Islet precursor cell (in vitro differentiated cells): ENCODE measurements at places on chromosomes 7 and 10.

- no peak for DNase-seq
Observed at GRCh38 chr7:105962353-105962752, 711 bp upstream of the CDHR3 start.

- no peak for DNase-seq
Observed at GRCh38 chr7:110604885-110605284, 486.0 kb upstream of the LRRN3 start.

GRCh38 chr10:114662646-114663217, 4.7 kb upstream of the ABLIM1 start:
- no peak for DNase-seq

GRCh38 chr7:76346097-76346496, 12.7 kb downstream of the YWHAG start:
- DNase-seq = no peak

DNA sequence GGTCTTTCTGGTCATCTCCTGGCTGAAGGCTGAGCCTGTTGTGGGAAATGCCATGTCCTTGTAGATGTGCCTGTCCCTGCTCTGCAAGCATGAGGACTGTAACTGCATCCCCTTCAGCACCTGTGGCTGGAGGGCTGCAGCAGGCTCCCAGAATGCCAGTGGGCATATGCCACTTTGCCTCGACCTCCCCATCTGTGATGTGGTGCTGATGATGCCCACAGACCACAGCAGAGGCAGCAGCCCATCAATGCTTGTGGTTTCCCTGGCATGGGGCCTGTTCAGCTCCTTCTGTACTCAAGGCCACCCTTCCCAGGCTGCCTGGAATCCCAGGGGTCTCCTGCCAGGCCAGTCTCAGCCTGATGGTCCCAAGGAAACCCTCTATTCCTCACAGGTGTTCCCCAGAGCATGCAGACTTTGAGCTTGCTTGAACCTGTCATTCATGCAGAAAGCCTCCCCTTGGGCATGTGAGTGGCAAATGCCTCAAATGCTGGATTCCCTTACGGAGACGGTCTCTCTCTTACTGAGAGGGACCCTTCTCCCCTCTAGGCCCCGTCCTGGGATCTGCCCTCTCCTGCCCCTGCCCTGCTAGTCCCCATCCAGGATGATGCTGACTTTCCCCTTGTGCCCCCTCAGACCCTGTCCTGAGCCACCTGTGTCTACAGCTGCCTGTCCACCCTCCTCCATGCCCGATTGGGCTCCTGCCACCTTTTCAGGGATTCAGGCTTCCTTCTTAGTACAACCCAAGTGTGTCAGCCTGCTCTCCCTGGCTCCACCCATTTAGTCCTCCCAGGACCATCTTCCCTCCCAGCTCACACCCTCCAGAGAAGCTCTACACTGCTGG, 50.9 kb upstream of the ANTXRL start:
- peak; percentile 22 for DNase-seq

GRCh38 chr7:144379776-144380384, 23.6 kb downstream of the NOBOX start:
- DNase-seq = peak; percentile 44

- no peak for DNase-seq
Observed at GRCh38 chr10:114052255-114052654, 8.6 kb downstream of the ADRB1 start.

DNA sequence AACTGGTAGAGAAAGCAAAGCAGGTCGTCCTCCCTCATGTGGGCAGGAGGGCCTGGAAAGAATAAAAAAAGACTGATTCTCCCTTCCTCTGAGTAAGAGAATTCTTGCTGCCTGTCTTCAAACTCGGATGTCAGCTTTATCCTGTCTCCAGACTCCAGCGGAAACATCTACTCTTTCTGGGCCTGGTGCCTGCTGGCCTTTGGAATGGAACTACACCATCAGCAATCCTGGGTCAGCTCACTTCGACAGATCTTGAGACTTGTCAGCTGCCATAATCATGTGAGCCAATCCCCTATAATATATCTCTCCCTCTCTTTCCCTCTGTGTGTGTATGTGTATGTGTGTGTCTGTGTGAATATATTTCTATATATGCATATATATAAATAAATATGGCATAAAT, 411.0 kb upstream of the DPP6 start:
- DNase-seq = no peak

DNA sequence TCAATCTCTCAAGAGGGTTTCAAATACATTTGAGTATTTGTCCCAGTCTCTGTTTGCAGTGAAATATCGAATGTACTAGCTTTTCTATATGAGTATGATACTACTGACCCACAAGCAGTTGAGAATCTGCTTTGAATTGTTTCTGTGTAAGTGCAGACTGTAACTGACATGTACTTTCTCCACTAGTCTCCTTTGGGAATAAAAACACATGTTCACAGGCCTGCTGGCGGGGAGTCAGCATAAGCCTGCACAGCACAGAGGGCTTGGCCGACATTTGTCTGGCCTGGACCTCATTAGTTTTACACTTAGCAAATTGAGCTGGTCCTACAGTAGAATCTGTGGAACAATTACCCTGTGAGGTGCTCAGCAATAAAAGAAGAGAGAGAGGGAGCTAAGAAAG, 72.6 kb downstream of the ITGB8 start:
- DNase-seq = no peak

DNA sequence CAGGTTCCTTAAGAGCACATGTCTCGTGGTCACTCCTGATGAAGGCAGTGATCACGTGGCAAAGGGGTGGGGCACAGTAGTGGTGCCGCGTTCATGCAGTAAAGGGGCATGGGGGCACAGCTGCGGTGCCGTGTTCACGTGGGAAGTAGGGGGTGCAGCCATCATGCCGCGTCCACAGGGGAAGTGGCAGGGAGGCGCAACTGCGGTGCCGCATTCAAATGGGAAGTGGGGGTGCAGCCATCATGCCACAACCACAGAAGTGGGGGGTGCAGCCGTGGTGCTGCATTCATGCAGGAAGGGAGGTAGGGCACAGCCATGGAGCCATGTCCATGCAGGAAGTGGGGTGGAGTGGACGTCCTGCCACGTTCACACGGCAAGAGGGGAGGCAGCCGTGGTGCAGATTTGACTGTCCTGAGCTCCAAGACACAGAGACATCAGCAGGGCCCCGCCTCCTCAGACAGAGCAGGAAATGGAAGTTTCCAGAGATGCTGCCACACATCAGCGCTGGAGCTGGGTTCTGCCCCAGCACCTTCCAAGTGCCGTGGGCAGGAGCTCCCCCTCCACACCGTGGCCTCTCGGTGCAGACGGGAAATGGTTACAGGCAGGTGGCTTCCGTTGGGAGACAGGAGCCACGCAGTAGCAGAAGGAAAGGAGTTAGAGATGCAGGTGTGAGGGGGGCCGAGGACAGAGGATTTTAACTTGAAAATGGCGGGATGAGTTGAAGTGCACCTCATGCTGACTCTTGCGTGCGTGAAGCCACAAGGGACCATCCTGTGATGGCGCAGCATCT, 95.0 kb upstream of the DDC start:
- peak; percentile 41 for DNase-seq

GRCh38 chr10:44576702-44577191, 191.8 kb upstream of the CXCL12 start:
- DNase-seq = peak; percentile 37

DNA sequence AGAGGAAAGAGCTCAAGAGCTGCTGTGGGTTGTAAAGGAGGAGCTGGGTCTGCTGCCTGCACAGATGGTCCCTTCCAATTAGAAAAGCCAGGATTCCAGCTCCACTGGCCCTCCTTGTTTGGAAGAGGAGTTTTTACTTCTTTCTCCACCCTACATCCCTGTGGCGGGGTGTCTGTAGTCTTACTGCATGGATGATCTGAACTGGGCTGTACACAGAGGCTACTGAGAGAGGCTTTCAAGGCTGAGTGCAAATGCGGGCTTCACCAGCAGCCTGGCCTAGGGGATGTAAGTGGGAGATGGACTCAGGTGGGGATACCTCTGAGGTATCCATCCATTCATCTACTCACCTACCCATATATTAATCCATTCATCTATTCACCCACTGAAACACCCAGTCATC, 7.1 kb upstream of the CXCL12 start:
- no peak for DNase-seq

GRCh38 chr7:131898418-131898817, 342.0 kb upstream of the PODXL start:
- DNase-seq = no peak

DNA sequence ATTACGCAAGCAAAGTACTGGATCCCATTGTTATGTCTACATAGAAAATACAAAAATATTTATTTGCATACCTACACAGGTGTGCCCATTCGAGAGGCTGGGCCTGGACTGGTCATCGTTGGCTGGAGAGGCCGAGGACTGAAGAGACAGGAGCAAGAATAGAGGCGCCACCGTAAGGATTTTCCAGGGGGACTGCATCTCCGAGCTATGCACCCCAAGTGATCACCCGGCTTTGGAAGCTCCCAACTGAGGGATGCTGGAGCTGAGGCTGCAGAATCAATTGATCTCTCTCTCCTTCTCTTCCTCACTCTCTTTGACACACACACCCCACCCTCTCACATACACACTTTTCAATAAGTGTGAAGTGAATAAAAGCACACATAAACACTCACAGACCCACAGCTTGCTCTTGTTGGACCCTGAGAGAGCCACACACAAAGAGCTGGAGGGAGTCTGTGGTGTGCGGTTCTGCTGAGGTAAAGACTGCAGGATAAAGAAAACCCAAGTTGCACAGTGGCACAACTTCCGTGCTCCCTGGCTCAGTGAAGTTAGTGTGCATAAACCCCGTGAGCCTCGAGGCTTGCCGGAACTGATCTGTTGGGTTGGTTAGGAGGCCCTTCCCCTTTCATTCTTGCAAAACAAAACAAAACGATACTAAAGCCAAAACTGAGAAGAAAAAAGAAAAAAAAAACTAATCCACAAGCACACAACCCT, at the start of gene AOAH:
TSS of gene AOAH (minus strand) at position 544 of the 714 bp plus-strand sequence. CDS start at position 198, 346 bp downstream.
- no peak for DNase-seq

GRCh38 chr10:128046953-128047290, 79.3 kb downstream of the MKI67 start:
- DNase-seq = no peak

DNA sequence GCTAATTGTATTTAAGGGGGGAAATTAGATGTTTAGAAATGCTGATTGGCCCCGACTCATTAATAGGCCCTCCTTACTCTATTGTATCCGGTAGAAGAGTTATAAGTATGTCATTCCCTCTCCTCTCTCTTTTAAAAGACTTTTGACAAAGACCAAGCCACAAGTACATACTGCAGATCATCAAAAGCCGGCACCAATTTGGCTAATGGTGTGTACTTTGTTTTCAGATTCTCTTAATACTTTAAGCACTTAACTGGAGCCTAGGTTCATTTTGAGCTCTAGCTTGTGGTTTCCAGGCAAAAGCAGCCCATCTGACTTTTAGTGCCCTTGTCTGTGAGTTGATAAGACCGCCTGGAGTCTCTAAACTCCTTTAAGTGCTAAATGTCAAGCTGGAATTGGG, 210.0 kb upstream of the LYZL1 start:
- DNase-seq = peak; percentile 94

DNA sequence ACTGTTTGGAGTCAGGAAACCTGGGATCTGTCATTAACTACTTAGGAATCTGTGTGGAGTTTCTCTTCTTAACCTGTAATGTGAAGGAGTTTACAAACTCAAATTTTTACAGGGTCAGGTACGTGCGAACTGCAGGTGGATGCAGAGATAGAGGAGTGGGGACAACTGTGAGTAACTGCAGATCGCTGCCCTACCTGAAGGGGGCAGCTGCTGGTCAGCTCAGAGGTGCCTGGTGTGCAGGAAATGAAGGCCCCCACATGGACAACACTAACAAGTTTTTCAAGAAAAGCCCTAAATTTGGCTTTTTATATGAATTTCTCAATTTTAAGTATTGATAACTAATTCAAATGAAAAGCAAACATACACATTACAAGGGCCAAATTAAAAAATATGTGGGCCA, 380.0 kb downstream of the REEP3 start:
- no peak for DNase-seq

DNA sequence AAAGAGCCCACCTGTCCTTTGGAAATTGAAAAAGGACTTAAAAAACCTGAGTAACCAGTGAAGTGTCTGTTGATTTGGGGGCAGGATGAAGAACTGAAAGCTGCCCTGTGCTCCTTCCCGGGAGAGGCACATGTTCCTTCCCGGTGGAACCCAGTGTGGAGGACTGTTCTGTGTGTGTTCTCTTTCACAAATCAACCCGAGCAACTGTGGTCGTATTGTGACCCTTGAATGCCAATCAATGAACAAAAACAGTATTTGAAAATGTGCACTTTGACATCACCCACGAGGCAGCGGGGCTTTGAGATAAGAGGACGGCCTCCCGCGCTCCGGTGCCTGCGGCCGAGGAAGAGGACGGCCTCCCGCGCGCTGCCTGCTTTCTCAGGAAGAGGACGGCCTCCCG, 139.0 kb downstream of the VIPR2 start:
- DNase-seq = no peak

DNA sequence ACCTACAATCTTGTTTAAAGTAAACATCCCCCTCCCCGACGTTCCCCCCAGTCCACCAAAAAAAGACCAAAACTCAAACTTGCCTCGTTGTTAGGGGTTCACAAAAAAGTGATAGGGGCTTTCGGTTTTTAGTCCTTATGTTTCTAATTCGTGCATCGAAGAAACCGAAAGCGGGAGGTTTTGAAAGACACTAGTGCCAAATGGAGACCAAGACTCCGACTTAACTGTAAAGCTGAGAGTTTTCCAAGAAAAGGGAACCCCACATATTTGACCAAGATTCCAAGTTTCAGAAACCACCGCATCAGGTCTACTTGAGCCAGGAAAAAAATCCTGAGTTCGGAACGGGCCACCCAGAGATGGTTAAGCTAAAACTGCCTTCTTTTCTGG, 534 bp downstream of the PSMA2 start:
- DNase-seq = no peak

DNA sequence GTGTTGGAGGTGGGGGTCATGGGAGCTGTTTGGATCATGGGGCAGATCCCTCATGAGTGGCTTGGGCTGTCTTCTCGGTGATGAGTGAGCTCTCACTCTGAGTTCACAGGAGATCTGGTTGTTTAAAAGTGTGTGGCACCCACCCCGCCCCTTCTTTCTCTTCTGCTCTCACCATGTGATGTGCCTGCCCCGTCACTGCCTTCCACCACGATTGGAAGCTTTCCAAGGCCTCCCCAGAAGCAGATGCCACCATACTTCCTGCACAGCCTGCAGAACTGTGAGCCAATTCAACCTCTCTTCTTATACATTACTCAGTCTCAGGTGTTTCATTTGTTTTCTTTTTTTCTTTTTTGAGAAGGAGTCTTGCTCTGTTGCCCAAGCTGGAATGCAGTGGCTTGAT, 170.0 kb downstream of the PTPN20 start:
- DNase-seq = peak; percentile 21
